ENCODE measurements at places on chromosomes 2 and 18. TPM values are rescaled to one million over a fixed set of nuclear protein-coding genes. Genes with fewer than 3 reads are reported as not detected.

- DNase-seq: no peak
Measured at GRCh38 chr2:950080-950966, at the start of gene SNTG2. Gene SNTG2 (plus strand): TSS chr2:950849. CDS start chr2:950997, 148 bp downstream.

- DNase-seq: no peak
Measured at GRCh38 chr18:24764766-24765165, 304.3 kb downstream of the HRH4 start.

DNA sequence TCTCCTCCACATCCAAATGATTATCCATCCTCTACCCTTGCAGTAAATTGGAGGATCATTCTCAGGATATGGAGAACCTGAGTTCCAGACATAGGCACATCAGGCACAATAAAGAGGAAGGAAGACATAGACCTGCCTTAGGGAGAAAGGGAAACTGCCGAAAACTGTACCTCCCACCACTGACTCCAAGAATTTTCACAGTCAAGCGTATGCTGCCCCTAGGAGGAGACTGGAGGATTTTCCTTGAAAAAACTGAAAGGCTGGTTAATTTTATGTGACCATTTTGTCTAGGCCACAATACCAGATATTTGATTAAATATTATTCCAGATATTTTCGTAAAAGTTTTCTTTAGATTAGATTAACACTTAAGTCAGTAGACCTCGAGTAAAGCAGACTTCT is 638.5 kb upstream of the PKDCC start:
- DNase-seq: no peak

DNA sequence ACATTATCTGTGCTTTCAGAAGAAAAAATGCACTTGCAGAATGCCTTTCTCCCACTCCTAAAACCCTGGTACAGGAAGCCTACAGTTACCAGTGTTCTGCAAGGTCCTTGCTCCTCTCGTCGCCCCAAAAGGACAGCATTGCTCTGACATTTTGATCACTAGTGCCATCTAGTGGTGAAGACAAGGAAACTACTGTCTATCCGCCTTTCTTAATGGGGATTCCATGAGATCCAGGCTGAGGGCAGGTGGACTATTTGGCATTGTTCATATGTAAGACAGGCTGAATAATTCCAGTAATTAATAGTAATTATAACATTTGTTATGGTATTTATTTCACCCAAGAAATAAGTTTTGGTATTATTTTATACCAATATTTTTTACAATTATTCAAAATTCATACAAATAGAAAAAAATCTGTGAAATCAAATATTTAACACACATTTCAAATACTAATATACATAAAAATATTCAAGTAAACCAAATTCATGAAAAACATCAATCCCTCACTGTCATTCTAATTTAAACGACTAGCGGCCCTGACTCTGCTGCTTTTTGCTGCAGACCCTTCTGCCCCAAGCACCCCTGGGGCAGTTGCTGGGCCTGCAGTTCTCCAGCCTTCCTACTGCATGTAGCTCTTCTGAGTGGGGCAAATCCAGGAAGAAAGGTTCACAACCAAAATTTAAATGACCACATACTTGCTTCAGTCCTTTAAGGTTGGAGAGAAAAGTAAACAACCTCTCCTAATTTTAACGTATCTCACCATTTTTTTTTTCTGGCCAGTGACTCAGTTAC is 19.0 kb downstream of the TPGS2 start:
- no peak for DNase-seq

DNA sequence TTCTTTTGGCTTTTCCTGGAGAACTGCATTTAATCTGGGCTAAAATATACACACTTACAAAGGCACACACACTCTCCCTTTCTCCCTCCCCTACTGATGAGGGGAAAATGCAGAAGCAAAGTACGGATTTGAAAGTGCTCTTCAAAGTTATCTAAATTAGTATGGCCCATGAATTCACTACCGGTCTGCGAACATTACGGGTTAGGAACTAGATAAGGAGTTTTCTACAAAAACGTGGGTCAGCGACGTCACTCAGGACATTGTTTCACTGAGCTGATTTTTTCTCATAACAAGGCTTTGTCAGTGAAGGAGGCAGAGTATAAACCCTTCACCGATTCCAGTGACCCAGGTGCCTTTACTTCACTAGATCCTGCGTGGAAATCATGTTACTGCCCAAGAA is 47.3 kb downstream of the COA5 start:
- DNase-seq: no peak

GRCh38 chr2:101387151-101387834 is at the start of gene CREG2:
Gene CREG2 (minus strand): TSS chr2:101387503. CDS start chr2:101387457, 46 bp downstream.
- DNase-seq: peak; percentile 27

The STAT4 gene
- total RNA-seq: 0.13 TPM

The REG1A gene
- not detected for total RNA-seq

Measured in pulmonary artery endothelial cell (primary cell).